ENCODE measurements at places on chromosomes 5 and 9. TPM values are rescaled to one million over a fixed set of nuclear protein-coding genes. Genes with fewer than 3 reads are reported as not detected.

Gene FOXD1
- 7.5 TPM for polyA plus RNA-seq

- DNase-seq, result no peak
These were observed 31.6 kb upstream of the ADCY2 start for GRCh38 chr5:7364226-7364875.

Gene SREK1IP1
- 3.7 TPM for polyA plus RNA-seq

DNA sequence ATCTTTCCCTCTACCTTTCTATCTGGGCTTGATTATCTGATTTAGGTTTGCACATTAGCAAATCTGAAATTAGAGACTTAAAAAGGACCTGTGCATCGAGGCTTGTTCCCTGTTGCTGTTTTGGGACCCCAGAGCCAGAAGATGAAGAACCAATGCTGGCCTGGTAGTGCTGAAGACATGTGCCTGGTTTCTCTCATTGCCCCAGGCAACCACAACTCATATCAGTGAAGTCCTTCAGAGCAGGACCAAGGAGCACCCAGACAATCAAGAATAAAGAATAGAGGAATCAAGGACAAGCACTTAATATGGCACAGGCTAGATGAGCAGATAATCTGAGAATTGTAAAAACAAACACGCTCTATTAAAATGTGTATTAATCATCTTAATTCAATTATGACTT lies 362.7 kb downstream of the DMRTA1 start:
- no peak for DNase-seq

DNA sequence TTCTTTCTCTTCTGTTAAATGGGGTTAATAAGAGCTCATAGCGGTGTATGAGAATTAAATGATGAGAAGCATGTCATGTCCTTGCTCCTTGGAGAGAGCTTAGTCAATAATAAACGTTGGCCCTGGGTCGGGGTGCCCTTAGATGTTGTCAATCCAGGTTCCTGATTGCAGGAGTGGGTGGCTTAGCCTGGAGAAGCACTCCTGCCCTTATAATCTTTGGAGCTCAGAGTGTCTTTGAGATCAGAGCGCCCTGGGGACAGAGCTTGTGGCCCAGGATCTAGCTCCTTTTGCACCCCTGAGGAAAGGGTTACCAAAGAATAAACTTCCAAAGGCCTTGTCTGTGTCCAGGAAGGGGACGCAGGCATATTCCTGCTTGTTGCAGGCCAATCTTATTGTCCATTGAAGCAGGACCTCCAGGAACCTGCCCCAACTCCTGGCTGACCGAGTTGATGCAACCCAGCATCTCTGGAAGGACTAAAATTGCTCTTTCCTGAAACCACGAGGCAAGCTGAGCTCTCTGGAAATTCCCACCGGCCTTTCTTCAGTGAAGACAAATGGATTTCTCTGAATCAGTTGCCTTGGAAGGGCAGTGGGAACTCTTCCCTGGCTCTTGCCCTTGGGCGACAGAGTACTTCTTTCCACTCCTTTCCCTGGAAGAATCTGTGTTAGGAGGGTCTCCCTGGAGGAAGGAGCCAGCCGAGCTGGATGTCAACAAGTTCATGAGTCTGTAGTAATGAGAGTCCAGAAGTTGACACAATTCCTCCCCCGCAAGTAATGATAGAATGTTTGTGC lies 6.4 kb upstream of the AMBP start:
- no peak for DNase-seq

Gene DMGDH
- 1.7 TPM for polyA plus RNA-seq

GRCh38 chr5:79868163-79868670 lies 122.8 kb downstream of the MTX3 start:
- DNase-seq, result no peak

DNA sequence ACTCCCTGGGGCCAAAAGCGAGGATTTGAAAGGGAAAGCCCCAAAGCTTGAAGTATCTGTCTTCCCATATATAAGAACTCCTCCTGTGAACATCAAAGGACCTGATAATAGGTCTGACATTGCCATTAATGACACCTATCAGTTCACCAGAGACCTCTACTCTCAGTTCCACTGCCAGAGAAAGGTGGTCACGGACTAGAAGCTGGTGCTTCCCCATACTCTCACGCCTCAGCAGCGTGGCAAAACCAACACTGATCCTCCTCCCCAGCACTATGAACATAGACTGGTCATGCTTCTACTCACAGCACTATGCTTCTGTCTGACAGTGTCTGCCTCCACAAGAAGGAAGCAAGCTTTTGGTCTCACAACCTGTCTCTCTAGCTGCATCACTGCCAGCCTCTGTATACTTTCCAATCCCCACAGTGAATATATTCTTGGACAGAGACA lies 37.9 kb downstream of the NRG2 start:
- no peak for DNase-seq

DNA sequence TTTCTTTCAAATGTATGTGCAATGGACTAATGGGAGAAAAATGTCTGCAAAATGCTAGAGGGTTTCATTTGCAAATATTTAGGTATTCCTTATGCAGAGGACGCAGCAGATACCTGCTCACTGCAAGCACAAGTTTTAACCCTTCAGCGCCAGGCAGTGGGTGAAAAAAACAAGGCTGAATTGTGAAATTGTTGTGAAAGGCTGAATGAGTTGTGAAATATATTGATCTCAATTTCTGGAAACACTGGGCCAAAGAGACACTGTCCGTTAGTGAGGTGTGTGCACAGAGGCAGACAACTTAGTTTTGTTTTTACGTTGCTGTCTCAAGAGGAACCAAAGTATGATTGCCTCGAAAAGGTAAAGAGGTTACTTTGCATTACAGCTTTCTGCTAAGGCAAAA lies 18.8 kb downstream of the FUBP3 start:
- no peak for DNase-seq

Gene FOXD4L4
- polyA plus RNA-seq, result not detected

Measured in AG04450 (cell line).